Tibial artery (tissue), 4 donors: ENCODE measurements at places on chromosomes 6 and 20.
A peak's percentile ranks its signal among the peaks of the same experiment; 100 is the strongest.

- DNase-seq = no peak
Measured at GRCh38 chr6:2639896-2640295, 110.8 kb downstream of the MYLK4 start.

DNA sequence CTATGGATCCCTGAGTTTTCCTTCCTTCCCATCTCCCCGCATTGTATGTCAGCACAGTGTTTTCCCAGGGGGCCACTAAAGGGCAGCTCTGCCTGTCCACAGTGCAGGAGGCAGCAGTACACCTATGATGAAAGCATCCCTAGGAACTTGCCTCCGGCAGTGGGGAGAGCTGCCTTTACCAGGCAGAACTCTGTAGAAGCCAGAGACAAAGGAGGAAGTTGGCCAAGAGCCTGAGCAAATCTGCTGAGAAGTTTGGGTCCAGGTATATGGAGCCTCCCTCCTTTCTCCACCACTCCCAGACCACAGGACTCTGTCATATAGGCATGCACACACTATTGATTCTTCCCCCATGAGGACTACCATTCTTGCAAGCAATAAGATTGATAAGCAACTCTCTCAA is 282.7 kb downstream of the TBC1D7 start:
- DNase-seq = no peak

GRCh38 chr20:62505337-62506045 is 29.7 kb upstream of the GATA5 start:
- DNase-seq = no peak

DNA sequence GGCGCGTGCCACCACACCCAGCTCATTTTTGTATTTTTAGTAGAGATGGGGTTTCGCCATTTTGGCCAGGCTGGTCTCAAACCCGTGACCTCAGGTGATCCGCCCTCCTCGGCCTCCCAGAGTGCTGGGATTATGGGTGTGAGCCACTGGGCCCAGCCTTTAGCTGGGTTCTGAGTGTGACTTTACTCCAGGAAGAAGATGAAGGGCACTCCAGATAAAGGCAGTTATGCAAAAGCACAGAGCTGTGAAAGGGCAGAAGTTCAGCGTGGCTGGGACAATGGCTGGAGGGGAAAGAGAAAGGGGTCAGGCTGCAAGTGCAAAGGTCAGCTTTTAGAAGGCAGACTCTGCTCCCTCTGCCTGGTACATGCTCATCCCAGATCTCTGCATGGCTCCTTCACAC is 39.7 kb downstream of the MAP3K5 start:
- no peak for DNase-seq

- no peak for DNase-seq
Measured at GRCh38 chr20:51253280-51253679, 230.4 kb upstream of the KCNG1 start.

- DNase-seq = no peak
Measured at GRCh38 chr6:24861934-24862333, 63.2 kb upstream of the ARMH2 start.

DNA sequence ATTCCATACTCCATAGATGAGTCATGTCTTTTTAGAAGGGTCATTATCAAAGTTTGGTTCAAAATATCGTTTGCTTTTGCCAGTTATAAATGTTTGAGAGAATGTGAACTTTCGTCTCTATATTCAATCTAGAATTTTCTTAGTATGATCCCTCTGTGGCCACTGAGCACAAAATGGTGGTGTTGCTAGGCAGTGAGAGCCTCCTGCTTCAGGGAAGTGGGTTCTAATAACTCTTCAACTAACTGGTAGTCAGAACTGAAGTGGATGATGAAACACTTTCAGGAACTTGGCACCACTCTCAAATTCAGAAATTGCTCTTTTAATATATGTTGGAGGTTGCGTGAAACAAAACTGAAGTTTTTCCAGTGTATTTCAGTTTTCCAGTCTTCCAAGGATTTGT is 125.0 kb upstream of the DOK5 start:
- DNase-seq = no peak

DNA sequence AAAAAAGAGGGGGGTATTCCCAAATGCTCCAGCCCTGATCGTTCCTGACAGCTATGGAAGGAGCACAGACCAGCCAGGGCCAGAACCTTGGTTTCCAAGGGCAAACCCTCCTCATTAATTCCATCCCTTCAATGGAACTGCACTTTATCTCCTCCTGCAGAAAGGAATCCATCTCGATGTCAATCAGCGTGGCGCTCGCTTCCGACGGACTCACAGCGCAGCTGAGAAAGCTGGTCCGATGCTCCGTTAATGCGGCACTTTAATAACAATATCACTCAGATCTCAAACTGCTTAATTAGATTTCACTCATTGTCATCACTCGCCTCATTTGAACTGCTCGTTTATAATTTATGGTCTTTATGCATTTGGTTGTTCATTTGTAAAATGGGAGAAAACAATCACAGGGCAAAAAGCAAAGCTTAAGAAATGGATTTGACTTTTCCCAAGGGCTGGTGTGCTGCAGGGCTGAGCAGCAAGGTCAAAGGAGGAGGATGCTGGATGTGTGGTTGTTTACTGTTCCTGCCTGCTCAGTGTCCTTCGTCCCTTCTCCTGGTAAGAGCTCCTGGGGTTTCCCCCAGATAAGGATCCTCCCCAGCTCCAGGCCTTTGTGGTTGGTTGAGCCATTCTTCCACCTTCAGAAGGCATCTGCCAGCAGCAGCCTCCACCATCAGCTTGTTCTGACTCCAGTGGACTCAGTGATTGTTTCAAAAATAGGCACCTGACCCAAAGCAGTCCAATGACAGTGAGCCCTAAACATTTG is 152.7 kb downstream of the ANKRD60 start:
- peak; percentile 24 for DNase-seq

DNA sequence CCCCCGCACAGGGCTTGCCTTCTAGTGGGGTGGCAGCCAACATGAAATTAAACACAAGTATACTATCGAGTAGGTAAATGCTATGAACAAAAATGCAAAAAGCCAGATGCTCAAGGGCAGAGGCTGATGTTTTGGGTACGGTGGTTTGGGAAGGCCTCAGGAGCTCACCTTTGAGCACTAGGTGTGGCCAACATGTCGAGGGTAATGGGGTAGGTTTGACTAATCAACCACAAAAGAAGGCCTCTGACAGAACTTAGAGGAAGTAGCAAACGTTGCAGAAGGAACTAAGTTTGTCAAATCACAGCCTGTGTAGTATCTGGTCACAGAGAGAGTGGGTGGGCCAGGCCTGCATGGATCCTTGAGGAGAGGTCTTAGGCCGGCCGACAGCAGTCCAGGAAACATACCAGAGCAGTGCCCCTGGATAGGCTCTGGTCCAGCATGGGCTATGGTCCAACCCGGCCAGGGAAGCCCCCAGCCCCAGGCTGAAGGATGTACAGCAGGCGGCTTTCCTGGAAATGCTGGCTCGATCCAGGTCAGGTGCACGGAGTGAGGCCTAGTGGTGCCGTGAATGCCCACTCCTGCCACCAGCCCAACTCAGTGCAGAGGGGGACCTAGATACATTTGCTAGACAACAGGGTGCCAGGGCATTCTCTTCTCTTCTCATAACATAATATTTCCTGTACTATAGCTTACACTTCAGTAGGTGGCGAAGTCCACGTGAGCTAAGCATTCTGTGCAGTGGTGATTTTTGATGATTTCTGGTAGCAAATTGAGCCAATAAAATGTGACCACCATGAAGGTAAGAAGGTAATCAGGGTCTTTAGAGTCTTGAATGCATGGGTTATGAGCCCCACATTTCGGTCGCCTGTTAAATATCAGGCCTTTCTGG is 56.3 kb upstream of the CD93 start:
- peak; percentile 67 for DNase-seq

- no peak for DNase-seq
Measured at GRCh38 chr6:30749554-30750378, 5.4 kb upstream of the IER3 start.

DNA sequence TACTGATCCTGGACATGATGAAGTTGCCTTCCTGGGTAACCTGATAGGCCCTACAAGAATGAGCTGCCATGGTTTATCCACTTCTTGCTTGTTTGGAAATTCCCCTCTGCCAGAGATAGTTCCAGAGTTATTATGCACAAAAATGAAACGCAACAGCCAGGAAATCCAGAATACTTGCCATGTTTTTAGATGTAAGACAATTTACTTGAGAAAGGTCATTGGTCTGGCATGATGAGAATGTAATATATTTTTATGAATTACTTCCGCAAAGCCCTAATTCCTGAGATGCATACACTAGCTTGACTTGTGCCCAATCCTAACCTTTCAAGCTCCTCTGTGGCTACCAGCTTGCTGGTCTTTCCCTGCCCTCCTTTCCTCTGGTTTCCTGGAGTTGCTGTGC is 27.9 kb upstream of the NT5E start:
- no peak for DNase-seq

GRCh38 chr6:73491377-73491776 is 29.5 kb downstream of the EEF1A1 start:
- no peak for DNase-seq

DNA sequence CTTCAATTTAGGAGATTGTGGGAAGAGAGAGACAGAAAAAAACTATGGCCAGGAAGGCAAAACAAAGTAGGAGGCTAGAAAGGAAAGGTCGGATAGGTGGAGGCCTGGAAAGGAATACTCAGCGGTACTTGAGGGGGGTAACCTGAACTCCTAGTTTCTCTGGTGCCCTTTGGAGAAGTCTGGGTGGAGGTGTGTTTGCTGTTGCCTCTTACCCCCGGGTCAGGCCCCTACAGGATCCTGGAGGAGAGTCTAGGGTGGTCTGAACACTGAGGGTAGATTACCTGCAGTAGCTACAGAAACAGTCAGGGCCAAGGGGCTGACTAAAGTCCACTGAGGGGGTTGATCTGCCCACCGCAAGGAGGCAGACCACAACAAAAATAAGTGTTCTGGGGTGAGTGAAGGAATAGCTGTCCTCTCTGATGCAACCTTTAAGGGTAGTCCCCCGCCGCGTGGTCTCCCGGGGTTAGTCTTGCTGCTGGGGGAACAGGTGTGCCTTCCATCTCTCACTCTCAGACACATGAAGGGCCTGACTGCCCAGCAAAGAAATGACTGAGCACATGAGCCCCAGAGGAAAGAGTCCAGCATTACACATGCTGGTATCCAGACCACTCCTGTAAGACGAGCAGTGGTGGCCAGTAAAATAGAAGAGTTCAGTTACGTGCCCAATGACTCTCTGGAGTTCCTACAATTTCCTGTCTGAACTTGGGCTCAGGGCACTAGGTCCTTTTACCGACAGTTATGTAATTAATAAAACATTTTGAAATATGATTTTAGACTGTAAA is 59.5 kb downstream of the MTHFD1L start:
- DNase-seq = peak; percentile 34

DNA sequence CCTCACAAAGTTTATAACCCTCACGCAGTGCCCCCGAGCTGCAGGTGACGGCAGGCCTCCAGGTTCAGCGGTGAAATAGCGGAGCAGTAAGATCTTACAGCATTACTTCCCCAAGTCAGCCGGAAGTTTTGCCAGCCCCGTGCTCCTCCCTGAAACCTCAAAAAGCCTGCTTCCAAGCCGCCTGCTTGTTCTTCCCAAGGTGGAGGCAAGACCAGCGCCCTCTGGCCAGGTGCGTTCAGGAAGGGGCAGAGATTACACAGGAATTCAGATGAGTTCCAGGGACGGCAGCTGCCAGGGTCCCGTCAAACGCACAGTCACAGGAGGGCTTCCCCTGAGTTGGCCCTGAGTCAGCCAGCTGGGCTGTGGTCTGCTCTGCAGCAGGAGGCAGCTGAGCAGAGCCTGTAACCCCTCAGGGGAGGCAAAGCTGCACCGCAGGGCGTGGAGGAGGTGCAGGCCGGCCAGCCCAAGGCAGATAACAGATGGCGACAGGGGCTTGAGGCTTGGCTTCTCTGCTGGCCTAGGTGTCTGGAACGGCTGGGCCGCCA is 124.1 kb upstream of the RPS6KA2 start:
- no peak for DNase-seq

DNA sequence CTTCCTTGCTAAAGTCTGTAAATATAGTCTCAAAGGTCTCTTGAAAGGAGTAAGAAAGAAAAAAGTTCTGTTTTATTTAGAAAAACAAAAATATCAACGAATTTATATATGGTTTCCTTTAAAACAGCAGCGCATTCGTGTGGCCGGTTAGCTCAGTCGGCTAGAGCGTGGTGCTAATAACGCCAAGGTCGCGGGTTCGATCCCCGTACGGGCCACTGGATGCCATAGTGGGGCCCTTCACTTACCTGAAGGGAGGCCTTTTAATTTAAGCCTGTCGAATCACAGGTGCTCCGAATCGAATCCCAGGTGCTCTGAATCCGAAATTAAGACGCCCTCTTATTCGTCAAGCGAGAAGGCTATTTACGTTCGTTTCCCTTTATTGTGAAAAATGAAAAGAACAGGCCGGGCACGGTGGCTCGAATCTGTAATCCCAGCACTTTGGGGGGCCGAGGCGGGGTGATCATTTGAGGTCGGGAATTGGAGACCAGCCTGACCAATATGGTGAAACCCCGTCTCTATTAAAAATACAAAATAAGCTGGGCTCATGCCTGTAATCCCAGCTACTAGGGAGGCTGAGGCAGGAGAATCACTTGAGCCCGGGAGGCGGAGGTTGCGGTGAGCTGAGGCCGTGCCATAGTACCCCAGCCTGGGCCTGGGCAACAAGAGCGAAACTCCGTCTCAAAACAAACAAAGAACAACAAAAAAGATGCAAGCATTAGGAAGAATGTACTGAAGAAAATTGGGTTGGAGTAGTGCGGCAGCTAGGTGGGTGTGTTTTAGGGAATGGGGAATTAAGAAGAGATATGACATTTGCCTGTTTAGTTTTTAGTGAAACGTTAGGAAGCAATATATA is 195.8 kb upstream of the ZNF184 start:
- DNase-seq = no peak

DNA sequence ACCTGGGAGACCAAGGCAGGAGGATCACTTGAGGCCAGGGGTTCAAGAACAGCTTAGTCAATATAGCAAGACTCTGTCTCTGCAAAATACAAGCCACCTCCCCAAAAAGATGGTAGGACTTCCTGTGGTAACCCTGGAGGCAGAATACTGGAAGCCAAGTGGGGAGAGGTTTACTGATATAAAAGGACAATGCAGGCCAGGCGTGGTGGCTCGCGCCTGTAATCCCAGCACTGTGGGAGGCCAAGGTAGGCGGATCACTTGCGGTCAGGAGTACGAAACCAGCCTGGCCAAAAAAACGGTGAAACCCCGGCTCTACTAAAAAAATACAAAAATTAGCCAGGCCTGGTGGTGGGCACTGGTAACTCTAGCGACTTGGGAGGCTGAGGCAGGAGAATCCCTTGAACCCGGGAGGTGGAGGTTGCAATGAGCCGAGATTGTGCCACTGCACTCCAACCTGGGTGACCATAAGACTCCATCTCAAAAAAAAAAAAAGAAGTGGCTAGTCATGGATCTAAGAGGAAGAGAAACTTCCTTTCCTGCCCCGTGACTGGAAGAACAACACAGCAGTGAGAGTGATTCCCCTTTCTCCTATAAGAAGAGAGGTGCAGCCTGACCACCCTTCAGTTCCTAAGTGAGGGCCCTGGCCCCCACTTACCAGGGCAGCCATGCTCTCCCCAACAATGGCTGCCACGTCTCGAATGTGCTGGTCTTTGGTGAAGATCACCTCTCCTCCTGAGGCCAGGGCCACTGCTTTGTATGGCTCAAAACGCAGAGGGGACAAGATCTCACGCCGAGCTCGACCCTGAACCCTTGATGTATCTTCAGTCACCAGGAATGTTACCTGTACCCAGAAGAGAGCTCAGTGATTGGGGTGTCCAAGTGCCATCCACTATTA is 6.2 kb downstream of the SAPCD1 start:
- DNase-seq = no peak
